Stimulated activated CD4-positive, alpha-beta T cell treated with anti-CD3 and anti-CD28 coated beads, Interleukin-2, amount 100 ng/mL, for 4 hours (primary cell): ENCODE measurements at places on chromosomes 1 and 21.

DNA sequence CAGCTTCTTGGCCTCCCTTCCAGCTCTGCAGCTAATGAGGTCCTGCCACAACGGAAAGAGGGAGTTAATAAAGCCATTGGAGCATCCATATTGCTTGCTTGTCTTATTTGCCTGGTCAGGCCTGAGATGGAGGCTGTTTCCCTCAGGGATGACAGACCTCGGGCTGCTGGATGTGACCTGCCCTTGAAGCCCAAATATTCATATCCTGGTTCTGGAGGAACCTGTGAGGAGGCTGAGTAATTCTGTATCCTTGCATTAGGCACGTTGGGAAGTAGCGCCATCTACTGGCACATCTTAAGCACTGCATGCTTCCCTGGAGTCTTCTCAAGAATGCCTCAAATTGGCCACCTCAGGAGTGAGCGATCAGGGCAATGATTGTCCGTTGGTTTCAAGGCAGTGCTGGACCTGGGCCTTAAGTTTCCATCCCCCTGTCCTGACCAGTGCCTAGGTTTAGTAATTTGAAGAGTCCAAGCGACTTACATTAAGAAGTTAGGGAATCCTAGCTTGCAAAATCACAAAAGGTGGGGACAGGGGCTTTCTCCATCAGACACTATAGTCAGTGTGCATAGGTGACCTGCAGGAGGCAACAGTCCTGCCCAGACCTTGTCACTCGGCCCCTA lies 13.8 kb upstream of the NASP start:
- DNase-seq = peak; percentile 63

DNA sequence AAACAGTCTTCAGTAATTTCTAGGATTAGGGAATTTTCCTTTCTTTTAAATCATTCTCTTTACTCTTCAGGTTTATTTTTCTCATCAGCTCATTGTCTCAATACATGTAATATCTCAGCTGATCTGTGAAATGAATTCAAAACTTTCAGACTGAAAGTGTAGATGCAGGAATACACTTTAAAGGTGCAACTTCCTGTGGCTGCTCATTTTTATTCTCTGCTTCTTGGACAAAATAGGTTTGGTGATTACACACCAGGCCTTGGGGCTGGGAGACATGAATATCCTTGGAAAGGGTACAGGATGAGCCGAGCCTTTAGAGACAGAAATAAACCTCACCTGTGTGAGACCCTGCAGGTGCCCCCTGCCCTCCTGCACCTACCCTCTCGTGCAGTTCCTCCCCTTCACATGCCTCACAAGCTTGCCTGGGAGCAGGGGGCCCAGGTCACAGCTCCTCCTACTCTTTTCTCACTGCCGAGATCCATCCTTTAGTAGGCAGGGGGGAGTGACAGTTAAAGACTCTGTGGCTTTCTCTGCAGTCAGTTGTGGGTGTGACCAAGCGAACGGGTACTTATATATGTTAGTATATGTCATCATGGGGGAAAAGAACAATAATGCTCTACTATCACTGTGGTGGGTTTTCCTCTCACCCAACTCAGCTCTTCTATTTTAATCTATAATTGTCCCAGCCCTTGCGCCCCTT lies 23.6 kb downstream of the XCL2 start:
- peak; percentile 28 for DNase-seq

GRCh38 chr1:228937851-228938536 lies 202.7 kb downstream of the RHOU start:
- DNase-seq = no peak

- DNase-seq = no peak
Measured at GRCh38 chr1:240701412-240701811, 89.5 kb upstream of the GREM2 start.

DNA sequence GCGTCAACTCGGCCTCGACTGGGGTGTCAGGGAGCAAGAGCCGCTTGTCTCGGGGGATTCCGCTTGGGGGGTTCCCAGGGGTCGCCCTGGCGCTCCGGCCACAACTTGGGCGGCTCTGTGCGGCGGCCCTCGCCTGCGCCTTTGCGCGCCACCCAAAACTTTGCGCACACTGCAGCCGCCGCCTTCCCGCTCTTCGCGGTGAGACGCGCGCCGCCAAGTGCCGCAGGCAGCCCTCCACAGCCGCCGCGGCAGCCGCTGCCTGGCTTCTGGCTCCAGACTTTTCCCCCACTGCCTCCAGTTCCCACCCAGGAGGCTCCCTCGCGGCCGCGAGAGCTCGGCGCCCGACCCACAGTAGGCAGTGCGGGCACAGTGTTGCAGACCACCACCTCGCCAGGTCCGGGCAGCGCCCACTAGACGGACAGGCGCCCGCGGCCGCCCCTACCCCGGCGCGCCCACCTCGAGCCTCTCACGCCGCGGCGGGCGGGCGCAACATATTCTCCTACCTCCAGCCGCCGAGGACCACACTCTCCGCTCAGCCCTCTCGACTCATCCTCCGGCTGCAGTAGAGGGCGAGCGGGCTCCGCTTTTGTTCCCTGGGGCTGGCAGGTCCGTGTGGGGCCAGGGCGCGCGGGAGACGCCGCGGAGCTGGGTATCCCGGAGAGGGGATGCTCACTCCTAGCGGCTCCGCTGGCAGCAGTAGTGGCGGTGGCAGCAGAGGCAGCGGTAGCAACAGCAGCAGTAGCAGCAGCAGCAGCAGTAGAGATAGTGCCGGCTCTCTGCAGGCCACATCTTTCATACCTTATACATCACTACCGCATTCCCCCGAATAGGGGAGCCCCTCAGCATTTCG lies 296.6 kb downstream of the OMA1 start:
- DNase-seq = no peak

GRCh38 chr1:241934201-241934848 lies 23.2 kb upstream of the BECN2 start:
- DNase-seq = no peak

DNA sequence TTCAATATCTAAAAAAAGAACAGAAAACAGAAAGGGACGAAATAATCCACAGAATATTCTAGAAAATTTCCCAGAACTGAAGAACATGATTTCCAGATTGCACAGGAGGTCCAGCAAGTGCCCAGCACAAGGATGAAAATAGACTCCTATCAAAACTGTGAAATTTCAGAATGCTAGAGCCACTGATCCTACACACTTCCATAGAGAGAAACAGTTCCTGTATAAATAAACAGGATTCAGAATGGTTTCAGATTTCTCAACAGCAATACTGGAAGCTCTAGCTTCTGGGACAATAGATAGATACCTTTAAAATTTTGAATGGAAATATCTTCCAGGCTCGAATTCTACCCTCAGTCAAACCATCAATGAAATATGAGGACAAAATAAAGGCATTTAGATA lies 4.6 kb downstream of the TARBP1 start:
- DNase-seq = no peak

DNA sequence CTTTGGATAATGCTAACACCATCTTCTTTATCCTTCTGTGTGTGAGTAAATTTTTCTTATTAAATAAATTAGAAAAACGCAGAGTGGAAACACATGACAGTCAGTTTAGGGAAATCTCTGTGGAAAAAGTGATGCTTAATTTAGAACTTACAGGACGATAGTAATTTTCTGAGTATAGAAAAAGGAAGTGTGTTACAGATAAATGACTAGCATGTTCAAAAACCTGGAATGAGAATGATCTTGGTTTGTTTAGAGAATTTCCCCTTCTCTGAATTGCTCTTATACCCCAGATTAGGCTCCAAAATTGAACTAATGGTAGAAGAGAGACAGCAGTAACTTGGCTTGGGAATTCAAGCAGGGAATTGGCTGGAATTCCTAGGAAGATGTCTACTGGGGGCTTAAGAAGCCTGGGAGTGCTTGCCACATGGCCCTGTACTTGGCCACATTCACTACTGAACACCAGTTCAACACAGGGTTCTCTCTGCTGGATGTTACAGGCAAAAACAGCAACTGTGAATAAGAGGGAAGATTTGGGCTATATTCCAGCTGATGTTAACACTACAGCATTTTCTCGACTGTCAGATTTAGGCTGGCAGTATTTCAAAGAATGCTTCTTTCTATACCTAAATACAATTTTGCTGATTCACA lies 1004.2 kb downstream of the TTLL7 start:
- DNase-seq = no peak

DNA sequence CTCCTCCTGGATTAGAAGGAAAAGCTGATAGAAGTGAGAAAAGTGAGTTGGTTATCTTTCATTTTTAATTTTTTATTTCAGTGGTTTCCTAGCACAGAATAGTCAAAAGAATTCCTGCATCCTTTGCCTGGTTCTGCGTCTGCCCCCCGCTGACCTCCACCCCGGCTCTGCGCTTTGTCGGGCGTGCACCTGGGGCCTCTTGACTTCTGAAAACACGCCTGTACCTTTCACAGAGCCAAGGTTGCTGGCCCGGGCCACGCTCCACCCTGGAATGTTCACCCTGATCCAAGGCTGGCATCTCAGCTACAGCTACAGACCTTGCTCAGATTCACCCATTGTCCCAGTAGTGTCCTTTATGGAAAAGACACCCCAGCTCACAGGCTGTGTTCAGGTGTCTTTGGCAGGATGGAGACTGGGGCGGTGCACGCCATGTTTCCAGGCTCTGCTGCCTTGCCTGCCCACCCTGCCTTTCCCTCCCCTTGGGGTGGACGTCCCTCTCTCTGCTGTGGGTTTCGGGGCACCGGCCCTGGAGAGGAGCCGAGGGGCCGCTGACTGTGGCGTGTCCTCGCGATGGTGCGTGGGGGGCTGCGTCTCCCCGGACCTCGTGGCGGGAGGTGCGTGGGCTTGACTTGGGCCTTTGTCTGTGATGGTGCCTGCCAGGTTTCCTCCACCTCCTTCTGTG lies 40.3 kb upstream of the DIP2A start:
- DNase-seq = no peak

GRCh38 chr1:235799264-235799663 lies 67.4 kb downstream of the LYST start:
- no peak for DNase-seq

- DNase-seq = no peak
Measured at GRCh38 chr1:117574161-117574835, 31.6 kb upstream of the TENT5C start.

- DNase-seq = no peak
Measured at GRCh38 chr1:60826320-60827094, 255.9 kb upstream of the NFIA start.

DNA sequence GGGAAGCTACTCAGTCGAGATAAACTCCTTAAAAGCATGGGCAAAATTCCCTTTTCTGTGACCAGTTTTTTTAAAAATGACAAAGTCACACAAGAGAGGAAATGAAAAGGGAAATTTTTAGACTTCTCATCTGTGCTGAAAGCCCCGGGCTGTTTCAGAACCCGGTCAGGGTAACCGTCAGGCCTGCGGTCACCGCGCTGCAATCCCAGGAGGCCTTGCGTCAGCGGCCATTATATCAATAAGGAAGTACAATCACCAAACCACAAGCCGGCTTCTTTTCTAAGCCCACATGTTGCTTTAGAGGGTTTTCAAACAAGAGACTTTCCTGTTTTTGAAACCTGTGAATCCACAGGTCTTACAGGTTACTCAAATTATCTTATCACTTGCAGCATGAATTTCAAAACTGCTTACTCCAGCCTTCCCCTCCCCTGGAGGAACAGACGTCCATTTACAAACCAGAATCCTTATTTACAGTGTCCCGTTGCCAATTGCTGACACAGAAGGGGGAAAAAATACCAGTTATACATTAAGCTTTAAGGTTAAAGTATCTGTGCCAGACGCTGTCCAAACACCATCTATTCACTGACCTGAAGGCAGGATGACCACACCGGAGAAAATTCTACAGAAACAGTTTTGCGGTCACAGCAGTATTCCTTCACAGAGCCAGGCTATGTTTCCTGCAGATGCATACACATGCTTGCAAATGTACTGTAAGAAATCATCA lies 165.3 kb downstream of the TOMM20 start:
- peak; percentile 80 for DNase-seq

GRCh38 chr1:222096883-222097282 lies 355.0 kb upstream of the DUSP10 start:
- DNase-seq = no peak

- no peak for DNase-seq
Measured at GRCh38 chr21:30166705-30167104, at the start of gene CLDN17. CLDN17 (minus strand) TSS chr21:30166805; CDS start chr21:30166617, 188 bp downstream.

GRCh38 chr1:31812158-31812829 lies 3.5 kb downstream of the SPOCD1 start:
- no peak for DNase-seq

- no peak for DNase-seq
Measured at GRCh38 chr1:227434808-227435444, 116.6 kb upstream of the CDC42BPA start.

DNA sequence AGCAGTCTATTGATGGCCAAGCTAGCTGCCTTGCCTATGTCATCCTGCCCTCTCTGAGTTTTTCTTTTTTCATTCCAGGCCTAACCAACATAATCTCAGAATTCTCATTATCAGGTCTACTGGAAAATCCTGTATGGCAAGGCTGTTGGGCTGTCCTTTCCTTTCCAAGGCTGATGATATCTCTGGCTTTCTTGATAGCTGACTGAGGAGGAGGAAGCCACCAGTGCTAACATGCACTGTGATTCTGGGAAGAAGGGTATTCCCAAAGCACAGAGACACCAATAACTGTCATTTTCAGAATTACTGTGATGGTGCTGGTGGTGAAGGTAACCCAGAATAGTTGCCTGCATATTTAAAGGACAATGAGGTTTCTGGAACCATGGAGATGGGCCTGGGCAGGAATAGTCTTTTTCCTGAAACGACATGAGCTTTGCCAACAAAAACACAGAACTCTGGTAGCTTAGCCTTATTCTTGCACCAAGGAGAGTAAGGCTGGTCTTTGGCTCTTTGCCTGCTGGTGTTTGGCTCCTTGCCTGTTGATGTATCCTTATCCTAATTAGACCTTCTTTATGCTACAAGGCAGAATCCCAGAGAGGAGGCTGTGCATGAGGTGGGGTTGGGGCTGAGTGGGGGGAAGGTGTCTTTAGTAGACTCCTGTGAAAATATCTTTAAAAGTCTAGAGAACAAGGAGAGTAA lies 157.4 kb downstream of the TNFSF18 start:
- DNase-seq = no peak

GRCh38 chr1:98157524-98158313 lies 236.9 kb upstream of the DPYD start:
- no peak for DNase-seq

DNA sequence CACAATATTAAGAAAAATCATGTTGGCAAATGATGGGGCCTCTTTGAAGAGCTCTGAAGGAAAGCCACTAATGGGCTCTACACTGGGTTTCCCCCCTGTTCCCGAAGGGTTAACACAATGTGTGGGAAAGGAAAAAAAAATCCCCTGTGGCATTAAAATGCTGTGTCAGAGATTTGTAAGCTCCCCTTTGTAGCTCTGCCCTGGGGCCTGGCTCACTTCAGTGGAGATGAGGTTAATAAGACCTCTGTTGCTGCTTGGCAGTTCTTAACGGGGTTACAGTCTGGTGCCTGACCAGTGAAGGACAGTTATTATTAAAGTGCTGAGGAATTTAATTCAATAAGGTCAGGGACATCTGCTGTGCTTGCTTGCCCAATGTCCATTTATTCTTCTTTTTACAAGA lies 129.7 kb upstream of the UBE2U start:
- DNase-seq = no peak

GRCh38 chr1:3461934-3462275 lies 7.4 kb downstream of the ARHGEF16 start:
- no peak for DNase-seq
